ENCODE measurements at places on chromosomes 2 and 18.

GRCh38 chr2:71465961-71466300 is 12.6 kb downstream of the DYSF start:
- DNase-seq, result no peak

DNA sequence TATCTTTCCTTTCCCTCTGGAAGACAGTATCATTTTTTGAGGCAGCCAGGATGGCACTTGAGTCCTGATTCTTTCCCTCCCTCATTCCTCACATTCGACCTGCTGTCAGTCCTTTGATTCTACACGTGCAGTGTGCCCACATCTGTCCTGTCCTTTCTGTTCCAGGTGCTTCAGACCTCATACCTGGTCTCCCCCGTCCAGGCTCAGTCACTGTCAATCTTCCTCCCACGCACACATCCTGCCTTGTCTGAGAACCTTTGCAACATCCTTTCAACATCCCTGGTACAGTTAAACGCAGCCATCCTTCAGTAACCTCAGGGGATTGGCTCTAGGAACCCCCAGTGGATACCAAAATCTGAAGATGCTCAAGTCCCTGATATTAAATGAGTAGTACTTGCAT is 10.1 kb downstream of the BCL2 start:
- DNase-seq, result no peak

DNA sequence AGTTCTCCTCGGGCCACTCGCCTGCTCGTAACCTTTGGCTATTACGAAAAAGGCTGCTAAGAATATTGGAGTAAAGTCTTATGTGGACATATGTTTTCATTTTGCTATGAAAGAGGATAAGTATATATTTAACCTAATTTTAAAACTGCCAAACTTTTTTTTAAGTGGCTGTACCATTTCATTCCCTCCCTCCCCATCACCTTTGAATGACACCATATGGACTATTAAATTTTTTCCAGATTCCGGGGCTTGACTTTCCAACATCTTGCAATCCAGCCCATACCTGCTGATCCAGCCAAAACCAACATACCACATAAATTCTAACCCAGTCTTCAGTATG is 31.5 kb downstream of the REEP1 start:
- DNase-seq, result no peak

- no peak for DNase-seq
Observed at GRCh38 chr2:216800836-216801235, 59.0 kb downstream of the TNP1 start.

DNA sequence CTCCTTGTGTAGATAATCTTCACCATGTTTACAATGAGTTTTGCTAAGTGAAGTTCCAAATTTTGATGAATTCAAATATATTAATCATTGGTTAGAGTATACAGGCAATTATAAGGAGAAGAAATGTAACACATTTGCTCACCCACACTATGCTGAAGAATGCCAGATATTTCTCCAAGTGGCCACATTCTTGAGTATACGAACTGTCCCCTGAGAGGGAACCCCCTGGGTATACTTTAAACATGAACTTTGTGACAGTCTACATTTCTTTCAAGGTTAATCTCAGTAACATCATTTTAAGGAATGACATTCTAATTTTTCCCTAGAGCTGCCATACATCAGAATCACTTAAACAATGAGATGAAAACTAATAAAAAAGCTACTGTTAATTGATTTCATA is 39.8 kb upstream of the CDKL4 start:
- no peak for DNase-seq

GRCh38 chr2:239612133-239612532 is 211.3 kb upstream of the HDAC4 start:
- DNase-seq, result no peak

- no peak for DNase-seq
Observed at GRCh38 chr2:75327334-75327733, 128.0 kb upstream of the TACR1 start.

Data from CD4-positive, alpha-beta T cell treated with Interleukin-15 for 4 hours (primary cell).